HL-60 (cell line): ENCODE measurements at places on chromosomes 16 and 17.
A peak's percentile ranks its signal among the peaks of the same experiment; 100 is the strongest.

- peak; percentile 81 for DNase-seq
Observed at GRCh38 chr16:29678691-29679267, at the start of gene QPRT. QPRT (plus strand) TSS chr16:29679180; CDS start chr16:29679198, 18 bp downstream.

DNA sequence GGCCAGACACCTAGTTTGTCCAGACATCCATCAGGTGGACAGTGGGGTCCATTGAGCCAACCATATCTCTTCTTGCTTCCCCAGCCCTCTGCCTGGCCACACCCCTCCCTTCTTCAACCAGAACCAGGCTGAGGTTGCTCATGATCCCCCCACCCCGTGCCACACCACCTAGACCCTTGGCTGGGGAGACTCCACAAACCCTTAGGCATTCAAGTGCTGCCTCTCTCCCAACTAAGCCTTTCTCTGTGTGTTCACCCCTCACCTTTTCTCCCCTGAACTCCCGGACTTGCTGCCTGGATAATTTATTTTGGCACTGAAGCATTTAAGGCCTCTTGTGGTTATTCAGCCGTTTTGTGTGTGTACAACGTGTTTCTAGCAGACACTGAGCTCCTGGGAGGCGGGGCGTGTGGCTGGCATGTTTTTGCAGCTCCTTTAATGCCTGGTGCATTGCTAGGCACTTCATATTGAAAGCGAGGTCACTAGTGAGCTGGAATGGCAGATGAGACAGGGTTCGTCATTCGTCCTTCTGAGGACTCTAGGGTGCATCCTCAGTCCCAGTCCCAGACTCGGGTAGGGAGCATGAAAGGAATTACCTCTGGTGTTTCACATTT lies 28.7 kb downstream of the CACNA1G start:
- no peak for DNase-seq

GRCh38 chr16:3144321-3144983 lies 9.6 kb downstream of the ZNF213 start:
- no peak for DNase-seq

DNA sequence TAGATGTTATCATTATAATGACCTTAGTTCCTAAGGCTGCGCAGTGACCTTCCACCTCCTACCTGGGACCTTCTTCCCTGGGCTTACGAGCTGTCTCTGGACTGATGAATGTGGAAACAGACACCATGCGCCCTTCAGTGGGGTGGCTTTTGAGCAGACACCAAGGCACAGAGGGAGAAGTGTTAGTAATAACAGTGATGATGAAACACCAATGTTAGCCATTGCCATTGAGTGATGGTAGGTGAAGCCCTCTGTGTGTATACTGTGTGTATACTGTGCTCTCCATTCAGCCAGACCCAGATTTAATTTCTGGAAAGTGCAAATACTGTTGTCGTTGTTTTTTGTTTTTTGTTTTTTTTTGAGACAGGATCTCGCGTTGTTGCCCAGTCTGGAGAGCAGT lies 44.5 kb downstream of the CLEC16A start:
- DNase-seq = no peak
